GM18507 (cell line): ENCODE measurements at places on chromosomes 13 and 19.

GRCh38 chr13:49865218-49865617 is 70.9 kb downstream of the SPRYD7 start:
- DNase-seq: no peak

DNA sequence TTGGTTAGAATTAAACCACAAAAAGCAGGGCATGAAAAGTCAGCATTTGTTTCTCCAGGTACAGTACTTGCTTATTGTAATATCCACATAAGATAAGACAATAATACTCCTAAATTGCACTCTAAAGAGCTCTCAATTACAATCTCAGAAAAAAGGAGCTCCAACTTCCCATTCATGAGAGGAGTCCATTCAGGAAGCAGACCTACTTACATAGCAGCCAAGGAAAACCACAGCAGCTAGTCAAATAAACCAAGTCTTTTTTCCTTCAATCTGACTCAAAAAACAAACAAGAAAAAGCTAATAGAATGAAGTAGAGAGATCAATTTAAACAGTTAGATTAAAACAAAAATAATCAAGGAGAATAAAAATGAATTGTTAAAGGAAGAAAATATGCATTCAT is 885.2 kb upstream of the SLITRK6 start:
- no peak for DNase-seq

DNA sequence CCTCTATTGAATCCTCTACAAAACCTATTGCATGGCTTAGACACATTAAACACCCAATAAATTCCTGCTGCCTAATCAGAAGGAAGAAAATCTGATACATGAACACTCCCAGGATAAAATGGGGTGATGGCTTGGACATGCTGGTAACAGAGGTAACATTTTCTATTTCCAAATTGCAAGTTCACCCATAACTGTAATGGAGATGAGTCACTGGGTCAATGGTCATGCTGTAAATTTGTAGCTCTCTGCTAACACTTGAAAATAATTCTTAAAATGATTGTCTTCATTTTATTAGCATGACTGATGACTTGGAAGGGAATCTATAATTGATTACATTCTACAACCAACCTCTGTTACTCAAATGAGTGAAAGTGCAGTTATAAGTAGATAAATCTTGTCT is 434.1 kb downstream of the FGF14 start:
- no peak for DNase-seq

DNA sequence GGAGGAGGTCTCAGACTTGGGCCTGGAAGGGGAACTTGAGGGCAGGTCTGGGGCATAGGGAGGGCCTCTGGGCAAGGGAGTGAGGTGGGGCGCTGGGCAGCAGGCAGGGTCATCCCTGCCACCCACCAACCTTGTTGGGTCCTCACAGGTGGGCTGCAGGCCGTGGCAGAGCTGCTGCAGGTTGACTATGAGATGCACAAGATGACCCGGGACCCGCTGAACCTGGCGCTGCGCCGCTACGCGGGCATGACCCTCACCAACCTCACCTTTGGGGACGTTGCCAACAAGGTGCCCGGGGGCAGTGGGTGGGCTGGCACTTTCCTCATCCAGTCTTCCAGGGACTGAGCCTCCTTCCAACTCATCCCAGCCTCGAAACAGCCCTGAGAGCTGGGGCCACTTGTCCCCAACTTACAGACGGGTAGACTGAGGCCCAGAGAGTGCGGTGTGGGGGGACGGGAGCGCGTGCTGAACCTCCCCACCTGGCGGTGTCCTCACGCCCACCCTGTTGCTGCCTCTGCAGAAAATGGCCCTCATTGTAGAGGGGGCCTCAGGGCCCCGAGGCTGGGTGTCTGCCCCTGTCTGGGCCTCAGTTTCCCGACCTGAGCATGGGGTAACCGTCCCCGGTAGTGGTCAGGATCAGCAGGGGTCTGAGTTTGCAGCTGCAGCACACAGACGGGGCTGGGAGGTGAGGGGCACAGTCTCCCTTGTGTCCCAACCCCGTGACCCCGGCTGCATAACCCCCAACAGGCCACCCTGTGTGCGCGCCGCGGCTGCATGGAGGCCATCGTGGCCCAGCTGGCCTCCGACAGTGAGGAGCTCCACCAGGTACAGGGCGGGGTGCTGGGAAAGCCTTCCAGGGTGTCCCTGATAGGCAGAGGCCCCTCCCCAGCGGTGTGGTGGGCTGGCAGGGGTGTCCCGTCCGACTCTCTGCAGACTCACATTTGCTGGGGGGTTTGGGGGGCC is 10.4 kb downstream of the APC2 start:
- no peak for DNase-seq

DNA sequence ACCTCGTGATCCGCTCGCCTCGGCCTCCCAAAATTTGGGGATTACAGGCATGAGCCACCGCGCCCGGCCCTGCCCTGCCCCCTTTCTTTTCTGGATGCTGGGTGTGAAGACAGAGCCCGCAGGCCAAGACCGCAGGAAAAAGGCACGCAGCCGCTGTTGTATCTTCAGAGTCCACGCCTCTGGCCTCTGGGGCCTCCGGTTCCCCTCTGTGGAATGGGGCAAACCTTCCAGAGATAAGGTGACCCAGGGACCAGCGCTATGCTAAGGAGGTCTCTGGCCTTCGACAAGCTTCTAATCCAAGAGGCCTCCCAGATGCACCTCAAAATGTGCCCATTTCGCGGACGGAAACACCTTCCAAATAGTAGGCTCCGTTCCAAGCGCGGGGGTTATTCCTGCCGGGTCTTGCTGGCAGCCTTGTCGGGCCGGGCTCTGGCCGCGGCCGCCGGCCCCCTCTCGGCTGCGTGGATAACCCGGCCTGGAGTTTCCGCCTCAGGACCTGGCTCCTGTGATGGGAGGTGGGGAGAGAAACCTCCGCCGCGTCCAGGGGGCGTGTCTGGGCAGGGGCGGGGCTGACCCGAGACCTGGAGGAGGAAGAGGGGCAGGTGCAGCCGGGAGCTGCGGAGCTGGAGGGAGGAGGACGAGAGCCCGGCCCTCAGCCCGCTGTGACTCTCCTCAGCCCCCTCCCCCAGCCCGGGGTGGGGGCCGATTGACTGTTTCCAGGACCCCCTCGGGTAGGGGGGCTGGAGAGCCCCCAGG is 13.1 kb downstream of the TJP3 start:
- peak; percentile 83 for DNase-seq

GRCh38 chr19:30862876-30863275 is 486.4 kb downstream of the TSHZ3 start:
- no peak for DNase-seq

DNA sequence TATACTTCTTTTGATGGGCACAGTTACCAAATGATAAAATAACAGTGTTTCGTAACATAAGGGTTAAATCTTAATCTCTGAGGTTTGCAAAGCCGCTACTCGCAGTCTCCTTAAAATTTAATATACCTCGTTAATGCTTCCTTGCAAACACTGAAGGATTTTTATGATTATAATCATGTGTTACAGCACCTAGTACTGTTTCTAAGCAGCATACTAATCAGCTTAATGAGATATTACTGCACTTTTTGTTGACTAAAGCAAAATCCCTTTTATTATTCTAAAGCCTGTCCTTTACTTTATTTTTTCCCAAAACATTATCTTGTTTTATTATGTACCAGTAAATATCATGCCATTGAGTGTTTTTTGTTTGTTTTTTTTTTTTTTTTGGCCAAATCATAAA is 70.5 kb downstream of the ZNF536 start:
- DNase-seq: no peak

DNA sequence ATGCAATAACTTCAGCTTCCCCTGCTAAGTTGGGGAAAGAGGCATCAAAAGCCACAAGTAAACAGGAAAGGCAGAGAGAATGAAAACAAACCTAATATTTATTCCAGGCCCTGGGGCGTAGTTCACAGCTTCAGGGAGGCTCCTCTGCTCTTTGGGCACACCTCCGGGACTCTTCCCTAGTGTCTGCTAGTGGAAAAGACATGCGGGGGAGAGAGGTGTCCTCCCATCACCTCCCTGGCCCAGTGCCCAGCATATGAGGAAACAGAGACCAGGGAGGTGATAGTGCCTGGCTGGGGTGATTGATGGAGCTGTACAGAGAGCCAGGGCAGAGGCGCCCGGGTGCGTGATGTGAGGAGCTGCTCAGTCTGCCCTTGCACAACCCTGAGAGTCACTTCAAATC is 71.0 kb downstream of the RASL11A start:
- DNase-seq: no peak

GRCh38 chr19:44069415-44069814 is 2.5 kb upstream of the ZNF284 start:
- no peak for DNase-seq

DNA sequence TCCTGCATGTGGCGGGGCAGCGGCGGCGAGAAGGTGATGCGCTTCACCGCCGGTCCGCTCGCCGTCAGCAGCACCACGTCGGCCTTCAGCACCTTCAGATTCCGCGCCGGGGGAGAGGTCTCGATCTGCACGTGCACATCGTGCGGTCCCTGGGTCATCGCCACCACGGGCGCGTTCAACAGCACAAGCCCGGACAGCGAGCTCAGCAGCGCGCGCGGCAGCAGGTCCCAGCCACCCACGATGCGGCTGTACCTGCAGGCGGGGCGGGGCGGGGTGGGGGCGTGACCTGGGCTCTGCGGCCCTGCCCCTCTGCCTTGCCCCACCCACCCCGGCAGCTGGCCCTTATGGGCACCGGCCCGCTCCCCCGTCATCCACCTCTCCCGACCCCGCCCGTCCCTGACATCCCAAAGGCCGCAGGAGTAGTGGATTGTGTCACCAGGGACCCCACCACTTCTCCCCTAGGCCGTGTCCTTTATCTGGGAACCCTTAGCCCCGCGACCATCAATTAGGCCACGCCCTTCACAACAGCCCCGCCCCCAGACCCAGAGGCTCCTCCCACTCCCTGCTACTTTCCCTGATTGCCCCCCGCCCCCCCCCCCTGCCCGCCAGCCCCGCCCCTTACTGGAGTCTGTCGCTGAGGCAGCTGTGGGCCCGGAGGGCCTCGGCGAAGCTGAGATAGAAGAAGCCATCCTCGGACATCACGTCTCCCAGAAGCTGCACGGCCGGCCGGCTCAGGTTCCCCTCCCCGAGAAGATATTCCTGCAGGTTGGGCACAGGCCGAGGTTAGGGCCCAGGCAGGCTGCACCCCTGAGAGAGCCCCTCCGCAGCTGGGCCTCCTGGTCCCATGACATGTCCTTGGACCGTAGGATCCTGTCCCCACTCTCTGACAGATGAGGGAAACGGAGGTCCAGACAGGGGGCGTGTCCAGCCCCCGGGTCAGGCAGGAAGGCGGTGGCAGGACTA is 6.1 kb downstream of the IL4I1 start:
- no peak for DNase-seq

DNA sequence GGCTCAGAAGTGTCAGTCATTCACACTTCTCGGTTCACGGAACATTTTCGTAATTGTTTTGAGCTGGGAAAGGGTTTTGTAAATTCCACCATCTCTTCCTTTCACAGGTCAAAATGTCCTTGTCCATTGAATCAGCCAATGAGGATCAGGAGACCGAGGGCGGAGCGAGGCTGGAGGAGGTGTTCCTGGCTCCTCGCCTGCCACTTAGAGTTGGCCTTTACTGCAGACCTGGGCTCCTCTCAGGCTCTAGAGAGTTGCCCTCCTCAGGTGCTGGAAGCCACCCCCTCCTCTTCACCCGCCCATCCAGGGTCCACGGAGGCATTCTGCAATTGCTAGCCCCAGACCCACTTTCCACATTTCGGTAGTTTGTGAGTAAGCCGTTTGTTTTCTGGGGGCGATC is 370.4 kb downstream of the IRS2 start:
- DNase-seq: no peak

DNA sequence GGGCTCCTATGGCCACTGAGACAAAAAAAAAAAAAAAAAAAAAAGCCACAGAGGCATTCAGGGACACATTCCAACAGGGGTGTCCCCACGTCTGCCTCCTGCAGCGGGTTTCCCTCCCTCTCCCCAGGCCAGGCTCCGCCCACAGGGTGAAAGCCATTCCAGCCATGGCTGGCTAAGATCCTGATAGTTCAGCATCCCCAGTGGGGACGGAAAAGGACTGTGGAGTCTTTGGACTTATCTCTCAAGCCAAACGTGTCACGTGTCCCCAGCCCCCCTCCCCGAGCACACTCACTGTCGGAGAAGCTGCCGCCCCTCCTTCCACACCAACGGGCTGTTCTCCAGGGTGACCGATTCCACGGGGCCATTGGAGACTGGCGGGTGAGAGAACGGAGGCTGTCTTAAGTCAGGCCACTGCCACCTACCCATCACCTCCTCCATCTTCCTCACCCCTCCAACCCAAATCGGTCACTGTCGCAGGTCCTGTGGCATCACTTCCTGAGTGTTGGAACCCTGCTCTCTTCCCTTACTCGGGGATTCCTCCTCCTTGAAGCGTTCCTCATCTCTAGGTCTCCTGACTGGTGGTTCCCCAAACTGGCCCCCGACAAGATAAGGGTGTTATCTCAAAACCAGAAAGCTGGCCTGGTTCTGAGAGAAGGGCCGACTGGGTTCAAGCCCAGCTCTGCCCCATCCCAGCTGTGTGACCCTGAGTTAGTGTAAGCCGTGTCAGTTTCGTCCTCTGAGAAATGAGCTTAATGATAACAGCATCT is 9.1 kb upstream of the FKRP start:
- DNase-seq: no peak

GRCh38 chr19:2634960-2635359 is 67.5 kb downstream of the GNG7 start:
- DNase-seq: no peak

GRCh38 chr19:47135156-47135555 is 4.5 kb downstream of the SAE1 start:
- DNase-seq: no peak

GRCh38 chr19:15404097-15404779 is 14.6 kb downstream of the AKAP8L start:
- DNase-seq: no peak

- no peak for DNase-seq
Observed at GRCh38 chr19:18435178-18435841, 2.6 kb downstream of the ISYNA1 start.

GRCh38 chr19:12495002-12495802 is 10.6 kb upstream of the ZNF709 start:
- DNase-seq: peak; percentile 48

GRCh38 chr13:62781866-62782265 is 1366.2 kb upstream of the PCDH20 start:
- no peak for DNase-seq

DNA sequence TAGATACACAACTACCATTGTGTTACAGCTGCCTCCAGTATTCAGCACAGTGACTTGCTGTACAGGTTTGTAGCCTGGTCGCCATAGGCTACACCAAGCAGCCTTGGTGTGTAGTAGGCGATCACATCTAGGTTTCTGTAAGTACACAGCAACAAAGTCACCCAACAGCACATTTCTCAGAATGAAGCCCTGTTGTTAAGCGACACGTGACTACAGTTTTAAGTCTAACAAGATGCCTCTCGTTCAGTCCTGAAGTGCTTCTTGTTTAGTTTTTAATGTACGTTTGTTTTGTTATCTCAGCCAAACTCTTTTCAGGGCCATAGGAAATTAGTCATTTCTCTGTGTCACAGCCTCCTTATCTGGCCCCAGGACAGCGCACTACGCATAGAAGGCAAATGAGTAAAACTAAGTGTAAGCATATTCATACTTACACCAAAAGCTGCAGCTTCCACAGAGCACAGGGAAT is 50.0 kb upstream of the GPR183 start:
- no peak for DNase-seq

- no peak for DNase-seq
Observed at GRCh38 chr13:87122551-87122950, 548.6 kb upstream of the SLITRK5 start.
